ENCODE measurements at places on chromosomes 3 and 15.

GRCh38 chr15:81380668-81381067 is 6.7 kb upstream of the TMC3 start:
- DNase-seq = no peak

DNA sequence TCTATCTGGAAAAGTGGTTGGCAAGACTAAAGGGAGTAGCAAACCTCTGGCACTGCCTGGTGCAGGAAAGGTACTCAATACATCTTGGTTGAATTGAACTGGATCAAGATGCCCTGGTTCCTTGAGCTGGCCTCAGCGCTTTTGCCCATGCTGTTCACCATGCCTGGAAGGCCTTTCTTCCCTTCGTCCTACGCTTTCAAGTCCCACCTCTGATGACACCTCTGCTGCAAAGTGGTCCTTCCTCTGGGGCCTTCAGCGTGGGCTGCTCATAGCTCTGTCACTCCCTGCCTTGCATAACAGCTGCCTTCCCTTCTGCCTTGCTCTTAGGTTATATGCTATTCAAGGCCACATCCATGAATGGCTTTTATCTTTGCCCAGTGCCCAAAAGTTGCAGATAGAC is 23.0 kb downstream of the ITGA11 start:
- no peak for DNase-seq

DNA sequence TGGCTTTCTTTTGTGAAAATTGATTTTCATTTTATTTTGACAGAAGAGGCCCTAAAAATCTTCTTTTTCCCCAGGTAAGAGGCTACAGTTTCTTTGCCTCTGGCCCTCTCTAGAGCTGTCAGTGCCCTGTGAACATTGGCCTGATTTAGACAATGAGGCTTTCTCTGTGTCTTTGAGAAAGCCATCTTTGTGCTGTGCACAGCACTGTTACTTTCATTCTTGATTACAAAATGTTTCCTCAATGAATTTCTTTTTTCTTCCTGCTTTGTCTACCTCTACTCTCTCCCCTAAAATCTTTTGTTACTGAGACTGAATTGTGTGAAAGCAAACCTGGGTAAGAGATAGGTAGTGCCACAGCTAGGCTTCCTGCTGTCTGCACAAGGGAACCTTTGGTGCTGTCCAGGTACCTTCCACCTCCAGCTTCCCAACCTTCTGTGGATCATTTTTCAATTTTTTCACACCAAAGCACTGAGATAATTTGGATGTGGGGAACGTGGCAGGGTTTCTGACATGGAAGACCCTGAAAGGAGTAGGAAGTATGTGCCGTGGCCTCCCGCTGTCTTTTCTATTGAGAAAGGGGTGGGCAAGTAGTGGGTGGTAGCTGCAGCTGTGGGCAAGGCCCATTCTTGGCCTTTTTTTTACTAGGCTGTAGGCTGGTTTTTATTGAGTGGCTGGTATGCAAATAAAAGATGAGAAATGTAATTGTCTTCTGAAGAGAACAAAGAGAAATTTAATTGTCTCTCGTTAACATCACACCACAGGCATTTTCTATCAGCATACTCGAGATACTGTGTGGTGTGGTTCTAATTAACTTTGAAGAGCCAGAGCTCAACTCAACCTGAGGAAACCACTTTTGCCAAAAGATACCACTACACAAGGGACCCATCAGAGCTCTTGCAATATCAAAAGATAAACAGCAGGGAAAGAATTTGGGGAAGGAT is 21.0 kb downstream of the RAB8B start:
- DNase-seq = no peak

- DNase-seq = no peak
Measured at GRCh38 chr3:118802325-118803095, 232.1 kb downstream of the IGSF11 start.

DNA sequence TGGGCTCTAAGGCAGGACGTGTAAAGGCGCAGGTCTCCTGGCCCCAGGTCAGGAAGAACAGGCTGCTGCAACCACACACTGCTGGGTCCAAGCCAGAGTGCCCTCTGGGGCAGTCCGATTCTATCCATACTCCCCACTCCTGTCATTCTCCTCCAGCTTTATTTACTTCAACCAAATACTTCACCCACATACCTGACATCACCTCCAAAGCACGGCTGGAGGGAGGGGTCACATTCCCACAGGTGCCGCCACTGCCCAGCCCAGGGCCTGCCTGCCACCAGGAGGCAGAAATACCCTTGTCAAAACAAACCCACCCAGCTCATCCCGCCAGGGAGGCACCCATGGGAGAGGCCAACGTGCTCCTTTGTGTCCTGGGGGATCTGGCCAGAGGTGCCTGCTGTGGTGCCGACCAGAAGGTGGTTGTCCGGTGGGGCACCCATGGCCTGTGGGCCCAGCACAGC is 100.4 kb downstream of the DAPK2 start:
- DNase-seq = no peak

- no peak for DNase-seq
Measured at GRCh38 chr15:62824111-62825015, 218.2 kb upstream of the TPM1 start.

- no peak for DNase-seq
Measured at GRCh38 chr15:60462027-60462426, 16.9 kb downstream of the ICE2 start.

- no peak for DNase-seq
Measured at GRCh38 chr15:72050700-72051099, 67.2 kb downstream of the MYO9A start.

DNA sequence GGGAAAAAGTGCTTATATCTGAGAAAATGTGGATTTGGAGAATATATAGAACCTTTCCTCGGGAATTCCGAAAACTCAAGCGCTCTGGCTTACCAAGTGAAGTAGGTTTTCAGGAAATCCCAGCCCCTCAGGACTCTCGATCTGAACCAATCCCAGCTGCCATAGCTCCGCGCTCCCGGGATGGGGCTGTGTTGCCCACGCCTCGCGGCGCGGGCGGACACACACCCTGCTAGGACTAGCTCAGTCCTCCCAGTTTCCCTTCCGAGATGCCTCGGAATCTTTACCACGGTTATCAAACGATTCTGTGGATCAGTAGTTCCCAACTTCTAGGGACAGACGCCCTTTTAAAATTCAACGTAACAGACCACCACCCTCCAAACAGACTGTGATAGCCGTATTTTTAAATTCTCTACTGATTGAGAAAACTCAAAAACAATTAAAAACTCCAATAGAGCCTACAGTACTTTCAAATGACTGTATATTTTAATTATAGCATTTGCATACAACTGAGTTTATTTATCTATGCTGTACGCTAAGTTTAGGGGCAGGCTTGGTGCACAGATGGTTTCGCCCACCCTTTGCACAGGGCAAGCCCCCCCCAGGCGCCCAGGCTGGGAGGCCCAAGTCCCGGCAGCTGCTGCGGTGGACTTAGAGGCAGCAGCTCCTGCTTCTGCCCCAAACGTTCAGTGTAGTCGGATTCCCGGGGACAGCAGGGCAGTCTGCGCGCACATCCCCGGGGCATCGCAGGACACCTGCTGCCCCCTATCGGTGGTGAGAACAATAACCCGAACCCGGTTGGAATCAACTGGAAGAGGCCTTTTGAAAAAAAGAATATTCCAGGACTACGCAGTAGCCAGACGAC is 52.3 kb downstream of the CCDC54 start:
- DNase-seq = peak; percentile 48

DNA sequence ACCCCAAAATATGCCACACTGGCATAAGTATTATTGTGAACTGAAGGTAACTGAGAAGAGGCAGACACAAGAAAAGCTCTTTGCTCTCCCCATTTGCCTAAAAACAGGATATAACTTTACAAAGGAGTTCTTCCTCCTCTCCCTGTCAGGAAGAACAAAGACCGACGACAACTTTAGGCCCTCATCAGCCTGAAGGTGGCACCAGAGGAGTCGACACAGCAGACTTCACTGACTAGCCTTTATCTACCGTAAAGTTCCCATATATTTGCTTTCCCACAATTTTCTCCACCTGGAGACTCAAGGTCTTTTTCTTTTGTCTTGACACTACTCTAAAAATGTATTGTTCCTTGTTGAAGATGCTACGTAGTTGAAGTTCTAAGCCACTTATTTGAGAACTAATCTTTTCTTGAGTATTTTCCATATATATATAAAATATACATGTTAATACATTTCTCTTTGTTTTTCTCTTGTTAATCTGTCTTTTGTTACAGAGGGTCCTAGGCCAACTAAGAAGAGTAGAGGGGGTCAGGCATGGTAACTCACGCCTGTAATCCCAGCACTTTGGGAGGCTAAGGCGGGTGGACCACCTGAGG is 16.2 kb upstream of the XIRP1 start:
- peak; percentile 18 for DNase-seq

GRCh38 chr3:119672776-119673175 is 4.4 kb downstream of the COX17 start:
- DNase-seq = no peak

DNA sequence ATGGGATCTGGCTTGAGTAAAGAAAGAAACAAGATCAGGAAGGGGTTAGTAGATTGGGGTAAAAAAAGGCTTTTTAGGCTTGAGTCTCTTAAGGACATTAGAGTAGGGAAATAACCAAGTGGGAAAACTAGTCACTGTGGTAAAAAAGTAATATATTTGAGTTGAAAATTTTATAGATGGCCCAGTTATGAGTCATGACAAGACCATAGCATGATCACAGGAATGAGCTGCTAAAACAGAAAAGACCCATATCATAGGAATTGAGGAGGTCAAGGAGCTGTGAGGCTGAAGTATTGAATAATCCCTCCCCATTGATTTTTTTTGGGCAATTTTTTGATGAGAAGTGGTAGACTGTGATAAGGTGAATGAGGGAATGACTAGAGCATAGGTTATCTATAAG is 69.2 kb upstream of the TBC1D5 start:
- DNase-seq = no peak

GRCh38 chr15:49435174-49435573 is 12.1 kb downstream of the FGF7 start:
- DNase-seq = no peak

DNA sequence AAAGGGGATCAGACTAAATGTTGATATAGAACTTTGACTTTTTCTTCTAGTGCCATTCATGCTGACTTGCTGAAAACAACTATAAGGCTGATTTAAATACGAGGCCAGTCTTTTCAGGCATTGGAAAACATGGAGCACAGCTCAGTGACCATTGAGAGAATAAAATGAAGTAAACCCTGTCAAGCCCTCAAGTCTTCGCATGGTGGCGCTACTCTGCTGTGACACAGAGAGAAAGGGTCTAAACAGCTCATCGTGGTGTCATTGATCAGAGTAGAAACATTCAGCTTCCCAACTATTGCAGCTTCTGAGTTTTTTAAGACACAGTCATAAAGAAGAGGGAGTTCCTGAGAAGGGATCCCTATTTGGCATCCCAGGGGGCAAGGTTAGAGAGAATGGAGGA is 716.2 kb downstream of the DIPK2A start:
- no peak for DNase-seq

- no peak for DNase-seq
Measured at GRCh38 chr3:111720681-111721380, 125.7 kb upstream of the ZBED2 start.

GRCh38 chr15:41988896-41989572 is 16.7 kb upstream of the EHD4 start:
- DNase-seq = no peak

GRCh38 chr15:28079313-28079969 is 19.7 kb downstream of the OCA2 start:
- no peak for DNase-seq

DNA sequence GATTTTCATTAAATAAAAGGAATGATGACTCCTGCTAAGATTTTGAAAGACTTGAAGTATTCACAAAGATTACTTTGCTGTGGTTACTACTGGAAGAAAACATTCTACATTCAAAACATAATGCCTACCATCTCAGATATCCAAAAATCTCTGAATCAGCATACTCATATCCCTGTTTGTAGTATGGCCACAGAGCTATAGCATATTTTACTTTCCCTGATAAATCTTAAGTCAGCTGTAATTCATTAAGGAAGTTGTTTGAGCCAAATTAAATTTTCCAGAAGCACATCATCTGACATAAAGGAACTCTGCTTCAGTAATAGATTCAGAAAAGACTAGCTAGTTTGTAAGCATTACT is 942.0 kb downstream of the ROBO1 start:
- no peak for DNase-seq

- no peak for DNase-seq
Measured at GRCh38 chr15:70024521-70024920, 73.2 kb downstream of the TLE3 start.

DNA sequence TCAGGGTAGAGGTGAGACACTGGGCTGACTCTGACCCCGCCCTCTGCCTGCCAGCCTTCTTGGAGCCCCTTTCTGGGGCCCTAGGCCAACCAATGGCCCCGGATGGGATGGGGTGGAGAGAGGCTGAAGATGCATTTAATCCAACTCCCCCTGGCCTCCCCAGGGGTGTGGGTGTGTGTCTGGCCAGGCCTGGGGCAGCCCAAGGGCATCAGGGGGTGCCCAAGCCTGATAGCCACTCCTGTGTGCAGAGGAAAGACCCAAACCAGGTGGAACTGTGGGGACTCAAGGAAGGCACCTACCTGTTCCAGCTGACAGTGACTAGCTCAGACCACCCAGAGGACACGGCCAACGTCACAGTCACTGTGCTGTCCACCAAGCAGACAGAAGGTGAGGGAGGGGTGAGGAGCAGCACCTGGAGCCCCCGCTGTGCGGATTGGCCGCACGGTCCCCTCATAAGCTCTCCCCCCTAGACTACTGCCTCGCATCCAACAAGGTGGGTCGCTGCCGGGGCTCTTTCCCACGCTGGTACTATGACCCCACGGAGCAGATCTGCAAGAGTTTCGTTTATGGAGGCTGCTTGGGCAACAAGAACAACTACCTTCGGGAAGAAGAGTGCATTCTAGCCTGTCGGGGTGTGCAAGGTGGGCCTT is 9.5 kb downstream of the SPINT1 start:
- no peak for DNase-seq

GRCh38 chr15:68556139-68556990 is 22.4 kb upstream of the CORO2B start:
- DNase-seq = no peak

GRCh38 chr15:20356444-20356910 is 185.1 kb downstream of the GOLGA6L6 start:
- DNase-seq = no peak

- no peak for DNase-seq
Measured at GRCh38 chr3:35777065-35777464, 137.7 kb downstream of the ARPP21 start.

- no peak for DNase-seq
Measured at GRCh38 chr3:185561958-185562357, 9.6 kb upstream of the LIPH start.

GRCh38 chr3:33848624-33849347 is 50.4 kb downstream of the PDCD6IP start:
- no peak for DNase-seq

DNA sequence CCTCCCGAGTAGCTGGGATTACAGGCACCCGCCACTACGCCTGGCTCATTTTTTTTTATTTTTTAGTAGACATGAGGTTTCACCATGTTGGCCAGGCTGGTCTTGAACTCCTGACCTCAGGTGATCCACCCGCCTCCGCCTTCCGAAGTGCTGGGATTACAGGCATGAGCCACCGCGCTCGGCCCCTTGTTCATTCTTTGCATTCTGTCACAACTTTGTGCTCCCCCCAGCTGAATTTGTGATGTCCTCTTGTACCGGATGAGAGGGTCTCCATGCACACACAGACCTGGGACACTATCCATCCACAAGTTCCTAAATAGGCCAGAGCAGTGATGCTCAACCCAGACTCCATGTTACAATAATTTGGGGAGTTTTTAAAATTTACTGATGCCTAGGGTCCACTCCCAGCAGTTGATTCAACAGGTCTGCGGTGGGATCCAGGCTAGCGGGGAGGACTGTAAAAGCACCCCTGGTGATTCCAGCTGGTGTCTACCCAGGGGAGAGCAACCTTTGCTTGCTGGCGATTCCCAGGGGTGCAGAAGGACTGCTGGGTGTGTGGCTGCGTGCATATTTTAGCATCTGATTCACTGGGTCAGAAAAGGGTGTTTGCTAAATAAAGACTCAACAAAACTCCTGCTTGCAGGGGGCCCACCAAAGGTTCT is 1.0 kb downstream of the RASSF1 start:
- no peak for DNase-seq

Measured in NCI-H510A (cell line).